ENCODE measurements at places on chromosomes 1 and 21.

DNA sequence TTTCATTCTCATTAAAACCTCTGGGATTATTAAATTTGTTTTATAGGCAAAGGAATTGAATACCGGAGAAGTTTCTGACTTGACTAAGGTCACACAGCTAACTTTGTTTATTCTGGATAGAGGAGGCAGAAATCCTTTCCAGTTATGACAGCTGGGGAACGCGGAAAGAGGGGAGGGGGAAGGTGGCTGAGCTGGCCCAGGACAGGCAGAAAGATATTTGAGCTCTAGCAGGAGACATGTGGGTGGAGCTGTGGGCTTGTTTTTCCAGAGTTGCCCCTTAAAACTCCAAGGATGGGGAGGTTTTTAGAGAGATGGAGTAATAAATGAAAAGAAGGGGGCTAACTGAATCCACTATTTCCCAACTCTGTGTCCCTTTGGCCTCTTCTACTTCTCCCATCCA, 27.8 kb downstream of the FOXD2 start:
- no peak for DNase-seq

DNA sequence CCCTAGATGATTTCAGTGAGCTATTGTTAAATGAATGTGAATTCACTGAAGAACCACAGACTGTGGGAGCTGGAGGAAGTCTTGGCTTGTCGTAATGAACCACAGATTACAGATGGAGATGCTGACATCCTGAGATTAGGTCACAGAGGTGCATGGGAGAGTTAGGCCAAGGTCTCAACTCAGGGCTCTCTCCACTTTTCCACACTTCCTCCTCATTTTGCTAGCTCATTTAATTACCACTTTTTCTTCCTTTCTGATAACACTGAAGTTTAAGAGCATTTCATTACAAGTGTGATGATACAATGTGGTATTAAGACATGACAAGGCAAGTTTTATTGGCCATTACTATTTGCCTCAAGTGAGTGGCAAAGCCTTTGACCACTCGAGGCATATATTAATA, 30.8 kb downstream of the ST6GALNAC3 start:
- no peak for DNase-seq

- peak; percentile 34 for DNase-seq
Measured at GRCh38 chr1:77899647-77900320, 11.4 kb downstream of the NEXN start.

- no peak for DNase-seq
Measured at GRCh38 chr1:156560585-156561163, 11.7 kb downstream of the IQGAP3 start.

DNA sequence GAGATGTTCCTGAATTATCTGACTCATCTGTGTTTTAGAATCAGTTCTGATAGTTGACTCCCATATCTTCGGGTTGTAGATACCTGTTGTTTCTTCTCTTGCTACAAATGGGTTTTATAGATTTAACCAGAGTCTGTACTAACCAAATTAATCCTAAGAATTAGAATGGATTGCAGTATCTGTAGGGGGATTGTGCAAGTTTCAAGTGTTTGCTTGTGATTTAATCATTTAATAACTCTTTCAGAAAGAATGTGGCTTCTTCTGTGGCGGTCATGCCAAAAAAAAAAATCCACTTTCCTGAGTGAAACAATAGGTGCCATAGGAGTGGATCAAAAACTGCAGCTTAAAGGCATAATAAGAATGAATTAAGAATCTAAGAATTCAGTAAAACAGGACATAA, 9.4 kb downstream of the IPO9 start:
- no peak for DNase-seq

DNA sequence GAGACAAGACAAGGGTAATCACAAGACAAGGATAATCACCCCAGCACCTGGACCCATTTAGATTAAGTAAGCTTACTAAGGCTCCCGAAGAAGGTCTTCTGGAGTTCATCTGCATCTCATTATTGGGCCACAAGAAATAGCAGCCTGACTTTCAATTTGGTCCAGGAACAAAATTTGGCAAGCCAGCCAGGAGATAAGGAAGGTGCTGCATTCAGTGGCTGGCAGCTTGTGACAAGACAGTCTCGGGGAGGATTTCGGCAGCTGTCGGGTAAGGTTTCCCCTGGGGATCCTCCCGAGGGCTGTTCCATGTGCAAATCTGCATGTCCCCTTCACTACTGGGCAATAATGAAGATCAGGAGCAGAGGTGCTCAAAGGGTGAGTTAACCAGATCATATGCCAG, 195.2 kb downstream of the FCRL5 start:
- no peak for DNase-seq

- DNase-seq: no peak
Measured at GRCh38 chr21:35965699-35966098, 94.6 kb downstream of the SETD4 start.

DNA sequence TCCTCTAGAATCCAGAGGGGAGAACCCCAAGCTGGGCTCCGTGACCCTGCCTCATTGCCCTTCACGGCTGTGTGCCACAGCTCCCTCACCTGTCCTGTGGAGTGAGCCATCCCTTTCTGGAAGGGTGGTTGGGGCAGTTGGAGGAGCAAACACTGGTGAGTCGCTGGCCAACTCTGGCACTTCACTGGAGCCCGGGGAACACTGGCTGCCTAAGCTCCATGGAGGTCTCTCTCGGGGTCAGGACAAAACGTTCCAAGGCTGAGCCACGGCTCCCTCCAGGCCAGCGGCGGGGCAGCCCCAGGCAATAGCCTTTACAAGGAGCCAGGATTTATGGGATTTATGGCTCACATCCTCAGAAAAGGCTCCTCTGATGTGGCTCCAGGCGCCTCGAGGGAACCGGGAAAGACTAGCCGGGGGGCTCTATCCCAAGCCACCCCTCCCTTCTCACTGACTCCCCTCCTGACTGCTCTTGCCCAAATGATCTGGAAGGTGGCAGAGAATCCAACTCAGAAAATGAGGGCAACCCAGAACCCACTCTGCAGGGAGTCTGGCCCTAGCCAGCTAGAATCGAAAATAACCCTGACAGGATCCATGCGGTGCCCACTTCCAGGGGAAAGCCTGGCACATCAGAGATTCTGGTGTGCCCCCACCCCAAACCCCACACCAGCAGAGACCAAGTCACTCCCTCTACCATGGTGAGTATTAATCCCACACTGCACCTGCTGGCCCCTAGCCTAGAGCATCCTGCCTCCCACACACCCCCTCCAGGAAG, 75.2 kb downstream of the GLIS1 start:
- no peak for DNase-seq

DNA sequence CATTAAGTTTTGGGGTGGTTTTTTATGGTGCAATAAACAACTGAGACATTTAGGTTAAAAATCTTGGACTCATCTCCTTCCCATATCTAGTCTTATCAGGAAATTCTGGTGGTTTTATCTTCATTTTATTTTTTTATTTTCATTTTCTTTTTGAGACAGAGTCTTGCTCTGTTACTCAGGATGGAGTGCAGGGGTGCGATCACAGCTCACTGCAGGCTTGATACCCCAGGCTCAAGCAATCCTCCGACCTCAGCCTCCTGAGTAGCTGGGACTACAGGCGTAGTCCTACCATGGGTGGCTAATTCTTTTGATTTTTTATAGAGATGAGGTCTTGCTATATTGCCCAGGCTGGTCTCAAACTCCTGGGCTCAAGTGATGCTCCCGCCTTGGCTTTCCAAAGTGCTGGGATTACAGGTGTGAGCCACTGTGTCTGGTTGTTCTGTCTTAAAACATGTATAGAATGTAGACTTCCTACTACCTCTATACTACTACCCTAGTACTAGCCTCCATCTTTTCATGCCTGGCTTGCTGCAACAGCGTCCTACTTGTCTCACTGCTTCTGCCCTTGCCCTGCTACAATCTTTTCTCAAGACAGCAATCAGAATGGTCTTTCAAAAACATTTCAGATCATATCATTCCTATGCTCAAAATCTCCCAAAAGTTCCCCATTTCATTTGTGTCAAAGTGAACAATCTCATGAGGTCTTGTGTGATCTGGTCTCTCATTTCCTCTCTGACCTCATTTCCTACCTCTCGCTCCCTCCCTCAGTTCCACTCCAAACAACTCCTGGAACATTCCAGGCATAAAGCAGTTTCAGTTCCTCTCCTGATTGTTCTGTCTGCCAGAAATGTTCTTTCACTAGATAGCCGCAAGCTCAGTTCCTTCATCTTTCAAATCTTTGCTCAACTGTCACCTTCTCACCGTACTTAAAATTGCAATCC, 5.9 kb upstream of the FCGR2A start:
- no peak for DNase-seq

DNA sequence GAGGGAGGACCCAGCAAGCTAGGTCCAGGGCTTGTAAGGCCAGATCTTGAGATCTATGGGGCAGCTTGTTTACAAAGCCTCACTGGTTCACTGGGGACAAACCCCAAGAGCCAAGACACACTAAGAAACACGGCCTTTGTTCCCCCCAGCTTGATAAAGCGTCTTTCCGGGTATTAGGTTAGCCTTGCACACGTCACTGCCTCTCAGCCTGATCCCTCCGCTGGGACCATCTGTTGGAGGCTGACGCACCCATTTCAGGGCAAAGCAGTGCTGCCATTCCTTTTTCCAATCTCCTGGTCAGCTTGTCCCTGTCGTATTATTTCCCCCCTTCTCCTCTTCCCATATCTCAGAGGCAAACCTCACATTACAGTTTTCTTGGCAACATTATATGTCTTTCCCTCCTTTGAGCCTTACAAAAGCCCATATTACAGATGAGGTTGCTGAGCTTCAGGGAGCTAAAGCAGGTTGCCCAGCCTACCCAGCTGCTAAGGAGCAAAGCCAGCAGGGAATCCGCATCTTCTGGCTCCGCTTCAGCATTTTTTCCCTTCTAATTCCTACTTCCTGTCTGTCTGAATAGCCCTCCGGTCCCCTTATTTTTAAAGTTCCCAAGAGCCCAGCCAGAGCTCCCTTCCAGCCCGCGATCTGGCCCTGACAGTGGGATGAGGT, 4.1 kb downstream of the HEYL start:
- DNase-seq: no peak

- DNase-seq: no peak
Measured at GRCh38 chr1:233707153-233707879, 93.4 kb downstream of the KCNK1 start.

GRCh38 chr1:113146242-113147072, 73.5 kb downstream of the LRIG2 start:
- DNase-seq: peak; percentile 73

GRCh38 chr1:38745476-38746401, 113.8 kb downstream of the RRAGC start:
- no peak for DNase-seq

- no peak for DNase-seq
Measured at GRCh38 chr1:25662061-25662460, 45.5 kb downstream of the MAN1C1 start.

GRCh38 chr1:79859212-79859948, 852.9 kb upstream of the ADGRL4 start:
- DNase-seq: peak; percentile 54

DNA sequence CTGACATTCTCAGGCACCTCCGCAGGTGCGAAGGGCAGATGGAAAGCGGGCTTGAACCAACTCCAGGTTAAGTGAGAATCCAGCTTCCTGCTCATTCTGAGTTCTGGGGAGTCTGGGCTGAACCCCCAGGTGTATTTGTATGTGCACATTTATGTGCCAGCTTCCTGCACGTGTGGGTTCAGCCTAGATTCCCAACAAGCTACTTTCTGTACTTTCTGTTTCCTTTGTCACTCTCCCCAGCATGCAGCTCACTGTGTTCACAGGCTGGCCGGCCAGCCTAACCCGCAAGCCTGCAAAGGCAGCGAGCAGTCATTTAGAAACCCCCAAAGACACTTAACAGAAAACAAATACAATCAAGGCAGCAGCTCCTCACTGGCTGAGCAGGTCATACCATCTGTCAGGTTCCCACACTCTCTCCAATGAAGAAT, 1.3 kb upstream of the IL19 start:
- no peak for DNase-seq

GRCh38 chr1:209900734-209901133, 37.3 kb upstream of the SYT14 start:
- peak; percentile 38 for DNase-seq

DNA sequence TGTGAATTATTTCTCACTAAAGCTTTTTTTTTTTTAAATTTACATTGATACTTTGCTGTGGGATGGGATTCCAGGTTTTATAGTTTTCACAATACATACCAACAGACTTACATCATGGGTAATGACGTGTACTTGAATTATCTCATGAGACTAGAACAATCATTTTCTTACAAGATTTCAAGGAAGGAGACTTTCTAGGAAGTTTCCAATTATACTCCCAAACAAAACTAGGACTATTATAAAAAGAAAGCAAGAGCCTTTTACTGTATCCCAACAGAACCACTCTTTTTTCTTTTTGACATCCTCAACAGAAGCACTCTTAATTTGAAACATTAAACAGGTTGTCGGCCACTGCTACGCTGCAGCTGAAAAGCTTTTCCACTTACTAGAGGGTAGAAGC, 48.7 kb downstream of the TESK2 start:
- DNase-seq: peak; percentile 58

DNA sequence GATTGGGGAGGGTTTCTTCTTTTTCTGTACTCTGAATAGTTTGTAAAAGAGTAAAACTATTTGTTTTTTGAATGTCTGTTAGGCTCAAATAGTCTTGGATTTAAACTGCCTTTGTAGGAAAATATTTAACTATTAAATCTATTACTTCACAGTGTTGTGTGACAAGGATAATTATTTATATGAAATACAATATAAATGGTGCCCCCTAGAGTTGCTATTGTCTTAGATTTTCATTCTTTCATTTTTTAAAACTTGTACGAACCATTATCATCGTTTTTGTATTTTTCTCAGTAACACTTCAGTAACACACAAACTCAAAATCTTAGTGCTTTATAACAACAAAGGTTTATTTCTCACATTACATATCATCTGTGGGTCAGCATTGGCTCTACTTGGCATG, 37.4 kb downstream of the C1orf185 start:
- DNase-seq: no peak

DNA sequence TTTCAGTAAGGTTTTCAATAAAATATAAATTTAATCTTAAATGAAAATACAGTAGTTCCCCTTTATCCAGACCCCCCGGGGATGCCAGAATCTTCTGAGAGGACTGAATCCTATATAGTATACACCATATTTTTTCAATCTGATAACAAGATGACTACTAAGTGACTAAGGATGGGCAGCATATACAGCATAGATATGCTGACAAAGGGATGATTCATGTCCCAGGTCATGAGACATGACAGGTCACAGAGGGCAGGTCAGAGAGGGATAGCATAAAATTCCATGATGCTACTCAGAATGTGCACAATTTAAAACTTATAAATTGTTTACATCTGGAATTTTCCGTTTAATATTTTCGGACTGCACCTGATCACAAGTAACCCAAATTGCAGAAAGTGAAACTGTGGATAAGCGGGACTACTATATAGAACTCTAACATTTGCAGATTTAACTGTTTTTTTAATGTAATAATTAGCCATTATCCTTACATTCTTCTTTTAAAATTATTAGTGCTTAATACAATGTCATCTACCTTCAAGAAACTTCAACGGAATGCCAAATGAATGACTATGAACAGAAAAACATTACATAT, 48.8 kb downstream of the LRRC40 start:
- DNase-seq: peak; percentile 28
